ENCODE measurements at places on chromosomes 7 and 10.

- DNase-seq = no peak
Measured at GRCh38 chr7:159104188-159104920, 40.3 kb downstream of the VIPR2 start.

GRCh38 chr10:37379991-37380390, 254.6 kb downstream of the ANKRD30A start:
- no peak for DNase-seq

DNA sequence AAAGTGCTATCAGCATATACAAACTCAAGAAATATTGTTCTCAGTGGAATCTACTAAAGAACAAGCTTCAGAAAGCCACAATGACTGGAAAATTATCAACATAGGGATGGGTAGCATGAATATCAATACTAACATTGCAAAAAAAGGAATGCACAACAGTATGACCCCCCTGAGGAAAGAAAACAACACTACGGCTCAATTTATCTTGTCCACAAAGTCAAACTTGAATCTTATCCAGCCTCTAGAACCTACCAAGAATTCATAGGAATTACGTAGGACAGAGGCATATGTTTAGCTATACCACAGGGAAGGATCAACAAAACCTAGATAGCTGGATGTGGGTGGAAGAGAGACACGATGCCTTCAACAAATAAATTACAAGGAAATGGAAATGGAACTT, 54.6 kb downstream of the AGMO start:
- no peak for DNase-seq

DNA sequence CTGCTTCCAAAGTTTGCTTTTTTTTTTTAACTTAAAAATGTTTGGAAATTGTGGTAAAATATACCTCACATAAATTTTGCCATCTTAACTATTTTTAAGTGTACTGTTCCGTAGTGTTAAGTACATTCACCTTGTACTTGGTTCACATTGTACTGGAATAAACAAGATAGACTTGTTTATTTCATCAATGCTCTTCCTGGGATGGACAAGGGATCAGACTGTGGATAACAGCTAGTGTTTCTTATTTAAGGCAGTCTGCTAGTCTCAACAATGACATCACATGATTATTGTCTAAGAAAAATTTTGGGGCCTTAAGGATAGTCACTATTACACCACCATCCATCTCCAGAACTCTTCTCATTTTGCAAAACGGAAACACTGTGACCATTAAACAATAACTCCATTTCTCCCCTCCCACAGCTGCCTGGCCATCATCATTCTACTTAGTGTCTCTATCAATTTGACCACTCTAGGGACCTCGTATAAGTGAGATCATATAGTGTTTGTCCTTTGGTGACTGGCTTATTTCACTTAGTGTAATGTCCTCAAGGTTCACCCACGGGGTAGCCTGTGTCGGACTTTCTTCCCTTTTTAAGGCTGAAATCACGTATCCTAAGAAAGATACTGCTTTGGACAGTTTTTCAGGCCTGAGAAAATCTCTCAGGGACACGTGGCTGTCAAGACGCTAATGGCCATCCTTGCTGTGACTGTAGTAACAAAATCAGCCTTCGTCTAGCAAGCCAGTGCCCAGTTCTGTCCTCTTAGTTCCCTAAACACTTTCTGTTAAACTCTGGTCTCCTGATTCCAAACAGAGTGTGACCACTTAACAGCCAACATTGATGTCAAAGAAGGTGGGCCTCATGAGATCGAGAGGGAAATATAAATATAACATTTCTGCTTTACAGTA, 305.2 kb downstream of the FRMD4A start:
- no peak for DNase-seq

- DNase-seq = no peak
Measured at GRCh38 chr7:139361523-139361922, 1.8 kb downstream of the LUC7L2 start.

DNA sequence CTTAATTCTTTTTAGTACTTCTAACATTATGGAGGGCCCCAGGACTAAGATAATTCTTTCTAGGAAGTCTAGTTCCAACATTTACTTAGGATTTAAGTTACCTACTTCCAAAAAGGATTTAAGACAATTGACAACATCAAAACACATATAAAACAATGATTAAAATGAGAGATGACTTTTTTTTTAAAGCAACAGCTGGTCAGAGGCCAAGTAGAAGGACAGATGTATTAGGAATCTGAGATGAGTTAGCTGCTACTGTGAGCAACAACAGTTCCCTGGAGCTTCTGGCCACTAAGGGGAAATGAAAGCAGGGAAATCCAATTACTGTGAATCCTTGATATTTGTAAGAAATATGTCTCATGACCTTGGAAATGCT, 222.3 kb downstream of the PHTF2 start:
- no peak for DNase-seq

DNA sequence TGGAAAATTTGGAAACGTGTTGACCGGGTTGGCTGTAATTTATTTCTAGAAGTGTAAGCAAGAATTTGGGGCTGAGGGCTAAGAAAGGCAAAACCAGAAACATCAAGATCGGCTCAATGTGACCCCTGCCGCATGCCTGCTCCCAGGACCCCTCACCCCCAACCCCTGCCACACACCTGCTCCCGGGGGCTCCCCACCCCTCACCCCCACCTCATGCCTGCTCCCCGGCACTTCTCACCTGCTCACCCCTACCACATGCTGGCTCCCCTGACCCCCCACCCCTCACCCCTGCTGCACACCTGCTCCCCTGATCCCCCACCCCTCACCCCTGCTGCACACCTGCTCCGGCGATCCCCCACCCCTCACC, 19.0 kb upstream of the CFAP46 start:
- DNase-seq = no peak

- no peak for DNase-seq
Measured at GRCh38 chr10:12720217-12720981, 281.1 kb downstream of the CCDC3 start.

GRCh38 chr10:70459061-70459773, 17.7 kb upstream of the NODAL start:
- no peak for DNase-seq

- no peak for DNase-seq
Measured at GRCh38 chr10:85026878-85027467, 698.6 kb downstream of the CCSER2 start.

DNA sequence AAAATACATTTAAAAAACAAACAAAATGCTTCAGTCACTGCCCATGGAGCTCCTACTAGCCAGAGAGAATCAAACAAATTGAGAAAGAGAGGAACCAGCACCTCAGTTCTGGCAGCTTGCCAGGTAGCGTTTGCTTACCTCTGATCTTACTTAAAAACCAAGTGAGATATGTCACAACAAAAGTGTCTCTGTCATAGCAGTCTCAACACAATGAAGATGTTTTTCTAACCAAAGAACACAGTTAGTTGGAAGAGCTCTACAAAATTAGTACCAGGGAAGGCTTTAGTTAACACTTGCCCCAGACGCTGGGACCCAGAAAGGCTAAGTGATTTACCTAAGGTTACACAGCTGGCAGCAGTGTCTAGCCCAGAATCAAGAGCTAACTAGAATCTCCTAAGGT, 3.4 kb downstream of the DOCK4 start:
- peak; percentile 35 for DNase-seq

GRCh38 chr7:50653981-50654425, 88.8 kb upstream of the DDC start:
- DNase-seq = no peak

DNA sequence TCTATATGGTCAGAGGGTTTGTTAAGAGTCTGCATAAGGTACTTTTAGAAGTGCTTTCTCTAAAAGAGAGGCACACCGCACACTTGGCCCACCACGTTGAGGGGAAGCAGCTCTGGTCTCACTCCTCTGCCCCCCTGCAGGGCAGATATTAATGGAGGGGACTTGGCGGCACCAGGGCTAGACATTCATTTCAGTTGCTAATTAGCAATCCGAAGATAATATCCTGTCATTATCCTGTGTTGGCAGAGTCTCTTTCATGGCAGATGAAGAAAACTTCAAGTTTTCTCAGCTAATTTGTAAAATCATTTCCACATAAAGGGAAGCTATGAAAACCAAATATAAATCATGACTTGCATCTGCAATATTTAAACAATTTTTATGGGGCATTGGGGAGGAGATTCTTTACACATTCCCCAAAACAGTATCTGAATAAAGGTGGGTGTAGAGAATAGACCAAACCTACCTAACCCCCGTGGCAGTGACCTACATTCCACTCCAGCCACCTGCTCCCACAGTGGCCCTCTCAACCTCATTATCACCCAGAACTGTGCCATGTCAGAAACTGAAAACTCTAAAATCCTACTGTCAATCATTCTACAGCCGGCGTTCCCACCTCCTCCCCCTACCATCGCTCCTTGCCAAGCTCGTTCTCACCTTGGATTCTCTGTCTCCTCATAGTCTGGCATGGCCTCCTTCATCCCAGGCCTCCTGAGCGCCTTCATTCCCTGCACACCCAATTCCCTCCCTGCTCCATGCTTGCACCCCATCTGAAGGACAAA, 54.1 kb upstream of the STK17A start:
- no peak for DNase-seq

DNA sequence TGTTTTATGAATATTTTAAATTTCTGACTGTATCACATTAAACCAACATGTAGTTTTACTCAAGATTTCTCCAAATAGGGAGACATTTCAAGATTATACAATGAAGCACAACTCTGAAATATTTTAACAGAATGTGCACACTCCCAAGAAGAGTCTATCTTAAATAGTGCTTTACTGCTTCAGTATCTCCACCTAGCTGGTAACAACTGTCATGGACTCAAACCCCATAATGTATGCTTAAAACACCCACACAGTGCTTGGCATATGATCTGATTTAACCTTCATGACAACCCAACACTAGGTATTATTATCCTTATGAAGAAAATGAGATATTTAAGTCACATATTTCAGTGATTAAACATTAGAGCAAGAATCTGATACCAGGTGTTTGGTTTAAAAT, 45.9 kb downstream of the ASZ1 start:
- DNase-seq = no peak

DNA sequence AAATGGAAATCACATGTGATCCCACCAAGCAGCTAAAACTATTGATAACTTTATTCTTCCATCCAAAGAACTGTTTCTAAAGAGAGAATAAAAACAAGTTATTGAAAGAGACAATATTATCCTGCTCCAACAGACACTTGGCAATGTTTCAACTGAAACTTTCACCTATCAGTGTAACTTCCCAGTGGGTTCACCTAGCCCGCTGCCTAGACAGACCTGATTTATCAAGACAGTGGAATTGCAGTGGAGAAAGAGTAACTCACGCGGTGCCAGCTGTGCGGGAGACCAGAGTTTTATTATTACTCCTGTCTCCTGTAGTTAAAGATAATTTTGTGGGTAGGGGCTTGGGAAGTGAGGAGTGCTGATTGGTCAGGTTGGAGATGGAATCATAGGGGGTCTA, 199.8 kb downstream of the AHR start:
- no peak for DNase-seq

DNA sequence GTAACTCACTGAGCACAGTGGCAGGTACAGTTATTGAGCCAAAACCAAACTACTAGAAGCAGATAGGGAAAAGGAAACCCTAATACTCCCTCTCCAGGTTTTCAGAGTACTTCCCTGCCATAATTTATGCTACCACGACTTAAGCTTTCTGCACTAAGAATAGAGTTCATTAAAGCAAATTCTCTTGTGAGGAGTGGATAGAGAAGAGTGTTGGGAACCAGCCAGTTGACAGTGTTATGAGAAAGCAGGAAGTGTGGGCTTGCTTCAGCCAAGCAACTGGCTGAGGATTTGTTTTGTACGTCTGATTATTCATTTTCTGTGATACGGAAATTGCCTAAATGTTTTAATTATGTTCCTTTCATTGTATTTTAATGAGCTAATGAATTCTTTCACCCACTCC, 280.5 kb downstream of the KIF20B start:
- no peak for DNase-seq

- DNase-seq = no peak
Measured at GRCh38 chr10:51617576-51618235, 81.7 kb downstream of the CSTF2T start.

DNA sequence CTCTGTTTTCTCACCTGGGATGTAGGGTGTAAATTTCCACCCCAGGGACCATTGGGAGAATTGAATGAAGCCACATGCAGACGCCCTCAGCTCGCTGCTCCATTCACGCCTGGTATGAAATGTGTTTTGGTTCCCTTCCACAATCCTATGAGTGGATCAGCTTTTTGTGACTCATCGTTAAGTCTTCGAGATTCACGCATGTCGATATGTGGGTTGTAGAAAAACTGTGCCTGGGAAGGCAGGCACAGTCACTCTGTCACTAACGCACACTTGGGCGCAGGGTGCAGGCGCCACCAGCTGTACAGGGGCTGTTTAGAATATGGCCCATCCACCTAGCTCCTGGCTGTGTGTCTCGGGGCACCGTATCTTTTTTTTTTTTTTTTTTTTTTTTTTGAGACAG, 64.2 kb upstream of the SH2B2 start:
- no peak for DNase-seq

DNA sequence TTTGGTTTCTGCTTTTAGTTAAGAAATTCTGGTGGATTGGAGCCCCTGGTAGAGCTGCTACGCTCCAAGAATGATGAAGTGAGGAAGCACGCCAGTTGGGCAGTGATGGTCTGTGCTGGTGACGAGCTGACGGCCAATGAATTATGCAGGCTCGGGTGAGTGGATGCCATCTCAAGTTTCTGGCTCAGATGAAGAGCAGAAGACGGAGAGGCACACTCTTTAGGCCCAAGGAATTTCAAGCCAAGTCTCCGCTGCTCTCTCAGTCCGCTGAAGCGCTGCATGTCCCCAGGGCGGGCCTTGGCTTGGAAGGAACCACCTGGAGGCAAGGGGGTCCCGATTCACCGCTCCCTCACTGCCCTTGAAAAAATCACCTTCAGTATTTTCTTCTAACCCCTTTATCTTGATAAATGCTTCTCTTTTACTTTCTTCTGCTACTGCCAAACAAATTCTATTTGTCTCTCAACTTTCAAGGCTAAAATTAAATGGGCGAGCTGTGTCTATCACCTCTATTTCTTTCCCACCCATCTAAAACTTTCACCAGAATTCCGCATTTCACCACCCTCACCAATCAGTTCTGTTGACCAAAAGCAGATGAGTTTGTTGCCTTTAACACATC, 74.2 kb downstream of the ARMC3 start:
- no peak for DNase-seq

GRCh38 chr10:124554085-124554858, 92.6 kb downstream of the LHPP start:
- no peak for DNase-seq

- no peak for DNase-seq
Measured at GRCh38 chr10:636769-637168, 52.7 kb downstream of the DIP2C start.
